Posterior vena cava (tissue), 2 donors: ENCODE measurements at places on chromosomes 11 and 22.

DNA sequence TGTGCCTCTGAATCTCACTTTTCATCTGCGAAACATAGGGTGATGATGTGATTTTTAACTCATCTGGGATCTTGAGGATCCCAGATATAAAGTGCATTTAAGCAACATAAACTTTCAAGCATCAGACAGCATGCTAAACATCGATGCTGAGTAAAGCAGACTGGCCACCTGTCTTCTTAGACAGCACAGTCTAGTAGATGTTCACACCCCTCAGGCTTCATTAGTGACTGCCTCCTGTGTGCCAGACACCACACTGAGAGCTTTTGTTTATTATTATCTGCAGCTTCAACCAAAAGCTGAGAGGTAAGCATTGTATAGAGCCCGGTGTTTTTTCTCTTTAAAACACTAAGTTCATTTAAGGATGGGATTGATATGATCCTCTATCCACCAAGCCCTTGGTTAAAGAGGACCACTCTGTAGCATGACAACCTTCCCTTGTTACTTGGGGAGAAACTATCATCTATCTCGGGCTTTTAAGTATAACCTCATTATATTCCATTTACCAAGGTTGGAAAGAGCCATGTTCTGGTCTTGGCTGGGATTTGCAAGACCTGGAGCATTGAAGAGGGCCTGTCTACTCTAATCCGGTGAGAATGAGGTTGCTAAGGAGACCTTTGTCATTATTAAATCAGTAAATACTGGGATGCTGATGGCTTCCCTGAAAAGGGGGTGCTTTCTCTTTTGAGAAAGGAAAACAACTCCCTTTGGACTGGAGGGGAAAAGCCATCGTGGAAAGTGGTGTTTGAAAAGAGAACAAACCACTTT, 114.2 kb upstream of the SEZ6L start:
- DNase-seq = no peak

- no peak for DNase-seq
These were observed 303.7 kb upstream of the PLET1 start for GRCh38 chr11:112564228-112564955.

DNA sequence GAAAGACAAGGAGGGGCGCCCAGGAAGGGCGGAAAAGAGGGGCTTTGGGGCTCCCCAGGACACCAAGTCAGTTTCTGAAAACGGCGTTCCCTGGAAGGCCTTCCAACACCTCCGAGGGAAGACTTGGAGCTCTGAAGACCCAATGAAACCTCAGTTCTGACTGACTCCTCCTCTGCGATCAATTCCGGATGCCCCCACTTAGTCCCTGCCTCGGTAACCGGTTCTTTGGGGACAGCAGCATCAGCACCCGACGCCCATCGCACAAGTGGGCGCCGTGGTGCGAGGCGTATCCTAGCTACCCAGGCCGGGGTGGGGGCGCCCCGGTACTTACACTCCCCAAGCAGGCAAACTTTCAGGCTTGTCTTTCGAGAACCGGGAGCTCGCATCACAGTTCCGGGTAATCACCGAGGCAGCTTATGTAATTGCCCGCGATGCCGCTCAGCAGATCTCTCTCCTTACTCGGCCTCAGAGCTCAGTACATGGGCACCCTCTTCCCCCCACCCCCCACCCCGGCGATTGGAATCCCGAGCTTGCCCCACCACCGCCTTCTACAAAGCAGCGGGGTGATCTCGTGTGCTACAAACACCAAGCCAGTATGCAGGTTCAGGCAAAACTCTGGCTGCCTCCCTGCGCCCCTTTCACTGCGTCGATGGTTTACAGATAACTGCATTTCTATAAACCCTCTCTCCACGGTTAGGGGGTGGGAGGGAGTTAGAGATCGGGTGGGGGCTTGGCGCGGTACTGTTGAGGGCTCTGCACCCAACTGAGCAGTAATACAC, 2.0 kb downstream of the TENM4 start:
- no peak for DNase-seq

GRCh38 chr11:46603704-46604308, 10.0 kb upstream of the AMBRA1 start:
- peak; percentile 36 for DNase-seq

DNA sequence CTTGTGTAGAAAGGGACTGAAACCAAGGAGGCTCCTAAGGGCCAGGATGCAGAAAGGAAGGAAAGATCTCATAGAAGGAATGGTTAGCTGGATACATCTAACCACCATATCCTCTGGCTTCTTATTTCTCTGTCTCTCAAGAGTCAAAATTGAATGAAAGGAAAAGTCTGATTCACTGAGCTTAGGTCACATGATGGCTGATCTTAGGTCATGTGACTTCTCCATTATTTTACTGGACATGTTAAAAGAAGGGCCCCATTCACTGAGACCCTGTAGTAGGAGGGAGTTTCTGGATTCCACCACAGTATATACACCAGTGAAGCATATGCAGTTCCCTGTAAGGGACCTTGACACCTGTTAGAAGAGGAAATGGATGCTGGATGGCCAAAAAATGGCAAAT, 516.6 kb downstream of the NELL1 start:
- no peak for DNase-seq

GRCh38 chr11:47667135-47667534, 24.8 kb upstream of the MTCH2 start:
- DNase-seq = no peak
